ENCODE measurements at places on chromosomes 1 and 21.
A peak's percentile ranks its signal among the peaks of the same experiment; 100 is the strongest.

- DNase-seq = no peak
Measured at GRCh38 chr1:173315296-173315695, 108.2 kb upstream of the TNFSF4 start.

DNA sequence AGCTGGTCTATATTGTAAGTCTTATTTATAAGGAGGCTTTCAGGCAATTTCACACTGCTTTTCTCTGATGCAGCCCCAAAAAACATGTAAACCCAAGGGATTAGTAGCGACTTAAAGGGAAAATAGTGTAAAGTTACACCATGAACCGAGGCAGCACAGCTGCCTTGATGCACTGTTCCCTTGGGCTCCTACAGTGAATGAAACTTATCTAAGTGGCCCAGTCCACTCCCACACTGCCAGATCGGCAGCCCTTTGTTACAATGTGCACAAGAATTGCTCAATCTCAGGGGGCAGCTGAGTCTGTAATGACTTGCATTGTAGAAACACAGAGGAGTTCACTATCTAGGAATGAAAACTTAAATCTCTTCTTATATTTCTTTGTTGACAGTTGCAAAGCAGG is 120.8 kb upstream of the ADGRL2 start:
- DNase-seq = peak; percentile 46

DNA sequence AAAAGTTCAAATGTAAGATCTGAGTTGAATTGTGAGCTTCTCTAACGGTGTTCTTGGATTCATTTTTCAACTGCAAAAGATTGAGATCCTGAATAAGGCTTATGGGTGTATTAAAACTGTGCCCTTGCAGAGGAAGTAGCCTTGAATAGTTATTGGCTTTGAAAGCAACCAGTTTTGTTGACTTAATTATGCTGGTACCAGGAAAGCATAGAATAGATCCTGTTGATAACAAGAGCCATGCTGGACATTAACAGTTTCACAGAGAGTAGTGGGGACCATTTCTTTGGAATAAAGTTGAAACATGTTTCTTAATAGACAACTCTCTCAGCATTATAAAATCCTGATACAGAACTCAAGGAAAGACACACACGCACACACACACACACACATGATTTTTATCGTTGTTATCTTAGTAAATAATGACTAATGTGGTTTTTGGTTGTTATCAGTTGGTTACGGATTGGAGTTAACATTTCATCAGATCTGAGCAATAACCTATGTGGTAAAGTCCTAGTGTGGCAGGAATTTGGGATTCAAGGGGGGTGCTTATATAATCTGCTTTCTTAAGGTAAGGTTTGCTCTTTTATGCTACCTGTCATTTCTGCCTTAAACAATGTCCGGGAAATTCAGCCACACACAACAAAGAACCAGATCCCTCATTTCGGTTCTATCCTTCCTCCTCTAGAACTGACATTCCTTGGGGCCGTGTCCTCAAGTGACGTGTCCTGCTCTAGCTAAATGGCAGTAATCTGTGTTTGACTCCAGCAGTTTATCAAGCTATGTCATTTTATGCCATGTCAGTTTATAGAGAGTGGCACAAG is 330.9 kb downstream of the CHRM3 start:
- DNase-seq = no peak

- peak; percentile 6 for DNase-seq
Measured at GRCh38 chr1:215277532-215277931, 195.0 kb downstream of the KCNK2 start.

All from GM03348 (cell line).